ENCODE measurements at places on chromosomes 3 and 15.

DNA sequence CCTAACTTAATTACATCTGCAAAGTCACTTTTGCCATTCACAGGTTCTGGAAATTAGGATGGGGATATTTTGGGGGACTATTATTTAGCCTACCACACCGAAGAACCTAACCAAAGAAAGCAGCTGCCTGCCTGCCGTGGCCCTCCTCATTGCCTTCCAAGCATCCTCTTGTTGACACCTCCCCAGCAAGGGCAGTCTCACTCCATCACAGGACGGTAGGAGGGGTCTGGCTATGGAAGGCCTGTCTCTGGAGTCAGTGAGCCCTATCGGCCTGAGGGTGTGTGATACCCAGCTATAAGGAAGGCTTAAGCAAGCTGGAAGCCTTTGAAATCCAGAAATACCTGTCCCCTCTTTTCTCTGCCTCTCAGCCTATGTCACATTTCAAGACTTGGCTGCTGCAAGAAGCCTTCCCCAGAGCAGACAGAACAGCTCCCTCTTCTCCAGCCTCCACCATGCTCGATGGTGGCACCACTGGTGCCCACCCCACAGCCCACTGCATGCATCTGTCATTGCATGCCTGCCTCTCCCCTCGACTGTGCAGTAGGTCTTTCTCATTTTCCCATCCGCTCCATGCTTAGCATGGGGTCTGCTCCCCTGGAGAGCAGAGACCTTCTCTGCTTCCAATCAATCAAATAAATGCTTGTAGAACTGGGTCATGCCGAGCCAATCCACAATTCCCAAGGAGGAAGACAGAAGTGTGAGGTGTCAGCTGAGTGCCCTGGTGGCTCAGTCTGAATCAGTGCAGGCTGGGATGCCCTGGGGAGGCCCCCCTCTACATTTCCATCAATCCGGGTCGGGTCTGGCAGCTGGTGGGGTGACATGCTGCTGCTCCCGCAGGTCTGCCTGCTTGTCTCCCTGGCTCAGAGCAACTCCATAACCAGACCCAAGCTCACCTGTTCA is 23.9 kb upstream of the LOXL1 start:
- no peak for DNase-seq

DNA sequence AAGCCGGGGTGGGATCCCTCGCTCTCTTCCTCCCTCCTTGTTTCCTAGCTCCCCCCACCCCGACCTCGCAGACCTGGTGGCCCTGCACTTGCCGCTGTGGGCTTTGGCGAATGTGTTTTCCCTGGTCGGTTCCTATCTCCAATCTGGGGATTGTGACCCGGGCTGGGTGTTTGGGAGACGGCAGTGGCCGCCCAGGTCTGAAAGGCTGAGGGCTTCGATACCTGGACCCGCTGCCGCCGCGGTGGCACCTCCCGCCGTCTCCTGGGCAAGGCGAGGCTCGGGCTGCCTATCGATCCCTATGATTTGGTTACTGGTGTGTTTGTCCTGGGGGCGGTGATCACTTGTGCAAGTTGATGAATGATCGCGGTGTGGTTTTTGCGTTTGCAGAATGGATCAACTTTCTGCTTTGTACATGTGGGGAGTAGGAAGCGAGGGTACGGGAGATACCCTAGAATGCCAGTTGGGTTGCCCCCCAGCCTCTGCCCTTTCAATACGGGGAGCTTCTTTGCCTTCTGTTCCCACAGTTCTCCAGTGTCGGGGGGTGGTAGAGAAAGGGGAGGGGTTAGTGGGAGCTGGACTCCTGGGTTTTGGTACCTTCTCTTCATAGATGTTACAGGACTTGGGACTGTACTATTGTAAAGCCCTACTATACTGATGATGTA is 3.0 kb downstream of the BBX start:
- DNase-seq: no peak

- DNase-seq: no peak
Measured at GRCh38 chr15:80615783-80616391, 79.2 kb upstream of the ABHD17C start.

GRCh38 chr3:58333206-58334012 is 717 bp downstream of the PXK start:
- DNase-seq: no peak

DNA sequence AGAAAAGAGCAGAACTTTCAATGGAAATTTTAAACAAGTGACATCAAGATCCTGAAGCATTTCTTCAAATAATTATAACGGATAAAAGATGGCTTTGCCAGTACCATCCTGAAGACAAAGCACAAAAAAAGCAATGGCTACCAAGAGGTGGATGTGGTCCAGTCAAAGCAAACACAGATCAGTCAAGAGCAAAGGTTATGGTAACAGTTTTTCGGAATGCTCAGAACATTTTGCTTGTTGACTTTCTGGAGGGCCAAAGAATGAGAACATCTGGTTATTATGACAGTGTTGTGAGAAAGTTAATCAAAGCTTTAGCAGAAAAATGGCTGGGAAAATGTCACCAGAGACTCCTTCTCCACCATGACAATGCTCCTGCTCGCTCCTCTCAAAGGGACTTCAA is 31.5 kb downstream of the FEM1B start:
- DNase-seq: no peak

DNA sequence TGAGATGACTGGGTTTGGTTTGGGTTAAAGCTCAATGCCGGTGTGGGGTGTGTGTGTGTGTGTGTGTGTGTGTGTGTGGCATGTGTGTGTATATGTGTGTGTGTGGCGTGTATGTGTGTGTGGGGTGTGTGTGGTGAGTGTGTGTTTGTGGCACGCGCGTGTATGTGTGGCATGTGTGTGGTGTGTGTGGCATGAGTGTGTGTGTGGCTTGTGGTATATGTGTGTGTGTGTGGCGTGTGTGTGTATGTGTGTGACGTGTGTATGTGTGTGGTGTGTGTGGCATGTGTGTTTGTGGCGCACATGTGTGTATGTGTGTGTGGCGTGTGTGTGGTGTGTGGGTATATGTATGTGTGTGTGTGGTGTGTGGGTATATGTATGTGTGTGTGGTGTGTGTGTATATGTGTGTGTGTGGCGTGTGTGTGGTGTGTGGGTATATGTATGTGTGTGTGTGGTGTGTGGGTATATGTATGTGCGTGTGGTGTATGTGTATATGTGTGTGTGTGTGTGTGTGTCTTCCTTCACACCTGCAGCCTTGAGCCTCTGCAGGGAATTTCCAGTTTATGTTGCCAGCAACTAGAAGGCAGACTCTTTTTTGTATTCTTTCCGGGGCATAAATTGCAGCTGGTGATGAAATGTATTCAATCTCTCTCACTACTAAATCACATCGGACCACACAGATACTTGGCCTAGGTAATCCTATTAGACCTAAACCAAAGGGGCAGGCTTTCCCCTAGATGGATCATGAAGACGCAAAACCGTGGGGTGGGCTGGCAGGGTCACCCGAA is 34.8 kb downstream of the CHRD start:
- DNase-seq: no peak

DNA sequence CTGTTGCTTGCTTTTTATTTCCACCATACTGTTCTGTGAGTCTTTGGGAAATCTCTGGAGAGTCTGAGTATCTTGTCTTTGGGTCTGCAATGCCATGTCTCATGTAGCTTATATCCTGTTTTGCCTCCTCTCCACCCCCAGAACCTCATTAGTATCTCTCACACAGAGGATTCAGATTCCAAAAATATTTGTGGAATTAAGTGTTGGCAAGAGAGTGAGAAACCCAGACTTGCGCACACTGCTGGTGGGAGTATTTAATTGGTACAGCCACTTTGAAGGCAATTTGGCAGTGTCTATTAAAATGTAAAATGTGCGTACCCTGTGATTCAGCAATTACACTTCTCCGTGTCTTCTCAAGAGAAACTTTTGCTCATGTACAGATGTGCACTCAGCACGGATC is 68.6 kb downstream of the ZNF621 start:
- no peak for DNase-seq

DNA sequence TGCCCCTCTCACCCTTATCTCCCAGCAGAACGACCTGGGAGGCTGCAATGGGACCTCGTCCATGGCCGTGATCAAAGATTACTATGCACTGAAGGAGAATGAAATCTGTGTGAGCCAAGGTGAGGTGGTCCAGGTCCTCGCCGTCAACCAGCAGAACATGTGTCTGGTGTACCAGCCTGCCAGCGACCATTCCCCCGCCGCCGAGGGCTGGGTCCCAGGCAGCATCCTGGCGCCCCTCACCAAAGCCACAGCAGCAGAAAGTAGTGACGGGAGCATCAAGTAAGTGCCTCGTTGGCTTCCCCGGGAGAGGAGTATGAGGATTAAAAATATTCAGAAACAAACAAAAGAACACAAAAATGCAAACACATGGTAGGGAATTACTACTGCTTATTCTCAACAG is 55.9 kb upstream of the UMPS start:
- no peak for DNase-seq

GRCh38 chr3:194120789-194121770 is 14.9 kb upstream of the HES1 start:
- no peak for DNase-seq

DNA sequence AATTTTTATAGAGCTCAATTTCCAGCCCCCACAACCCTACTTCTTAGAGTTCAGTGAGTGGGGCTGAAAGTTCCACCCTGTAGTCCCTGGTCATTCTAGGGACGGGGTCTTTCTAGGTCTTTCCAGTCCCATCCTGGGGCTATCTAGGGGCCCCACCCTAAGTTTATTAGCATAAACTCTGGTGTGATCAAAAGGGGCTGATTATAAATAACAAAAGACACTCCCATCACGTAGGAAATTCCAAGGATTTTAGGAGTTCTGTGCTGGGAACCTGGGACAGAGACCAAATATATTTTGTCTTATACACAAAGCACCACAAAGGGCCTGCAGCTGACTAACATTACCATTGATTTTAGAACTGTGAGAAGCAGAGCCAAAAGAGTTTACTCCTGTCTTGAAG is 41.9 kb downstream of the RAD54L2 start:
- DNase-seq: no peak

GRCh38 chr3:104943974-104944373 is 422.7 kb upstream of the ALCAM start:
- no peak for DNase-seq

- no peak for DNase-seq
Measured at GRCh38 chr3:12287727-12288181, 1.1 kb upstream of the PPARG start.

- DNase-seq: no peak
Measured at GRCh38 chr3:32288819-32289218, 50.3 kb downstream of the CMTM8 start.

DNA sequence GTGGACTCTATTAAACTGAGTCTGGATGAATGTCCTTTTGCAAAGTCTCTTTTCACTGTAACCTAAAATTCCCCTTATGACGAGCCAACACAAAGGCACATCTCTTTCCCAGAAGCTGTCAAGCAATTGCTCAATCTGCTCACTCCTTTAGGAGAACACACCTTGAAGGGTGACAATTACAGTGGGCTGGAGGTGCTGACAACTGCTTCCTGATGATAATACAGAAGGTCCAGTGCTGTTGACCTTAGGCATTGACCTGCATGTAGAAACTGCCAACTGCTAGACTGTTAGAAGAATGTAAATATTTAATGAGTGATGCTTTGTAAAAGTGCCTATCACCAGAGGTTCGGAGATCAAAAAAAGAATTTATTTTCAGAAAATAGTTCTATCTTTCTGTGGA is 757.7 kb downstream of the GRM7 start:
- DNase-seq: no peak

DNA sequence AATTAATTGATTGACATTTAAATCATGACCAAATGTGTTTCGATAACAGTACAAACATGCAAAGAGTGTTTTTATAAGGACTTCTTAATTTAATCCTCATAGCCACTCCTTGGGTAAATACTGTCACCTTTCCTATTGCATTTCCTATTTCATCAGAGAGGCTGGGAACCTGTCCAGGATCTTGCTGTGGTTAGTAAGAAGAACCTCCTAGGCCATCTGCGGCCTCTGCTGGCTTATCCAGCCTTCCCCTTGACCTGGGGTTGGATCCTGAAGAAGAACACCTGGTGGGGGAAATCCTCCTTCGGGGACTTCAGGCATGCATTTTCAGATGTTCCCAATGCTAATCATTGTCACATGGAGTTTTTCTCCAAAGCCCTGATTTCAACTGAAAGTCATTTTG is 25.5 kb downstream of the GLDN start:
- no peak for DNase-seq

DNA sequence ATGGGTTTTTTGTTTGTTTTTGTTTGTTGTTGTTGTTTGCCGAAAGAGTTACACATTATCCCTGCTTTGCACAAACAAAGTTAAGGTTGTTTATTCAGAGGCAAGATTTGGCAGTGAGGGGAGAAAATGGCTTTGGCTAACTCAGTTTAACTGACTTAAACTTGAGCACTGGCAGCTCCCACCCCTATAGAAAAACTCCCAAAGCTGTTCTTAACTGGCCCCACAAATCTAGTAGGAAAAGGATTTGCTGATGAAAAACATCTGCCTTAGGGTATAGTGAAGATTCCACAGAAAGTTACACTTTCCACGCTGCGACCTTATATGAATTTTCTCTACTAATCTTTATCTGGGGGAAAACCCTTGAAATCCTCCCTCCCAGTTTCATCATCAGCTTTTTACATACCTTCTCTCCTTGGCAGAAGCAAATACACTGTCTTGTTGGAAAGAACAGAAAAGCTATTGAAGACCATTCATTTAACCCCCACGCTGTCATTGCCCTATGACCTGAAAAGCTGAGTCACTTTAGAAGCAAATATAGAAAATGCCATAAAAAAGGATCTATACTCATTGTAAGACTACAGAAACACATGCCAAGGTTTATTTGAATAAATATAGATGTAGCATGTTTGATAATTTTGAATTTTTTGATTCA is 551.7 kb downstream of the NR2F2 start:
- no peak for DNase-seq

DNA sequence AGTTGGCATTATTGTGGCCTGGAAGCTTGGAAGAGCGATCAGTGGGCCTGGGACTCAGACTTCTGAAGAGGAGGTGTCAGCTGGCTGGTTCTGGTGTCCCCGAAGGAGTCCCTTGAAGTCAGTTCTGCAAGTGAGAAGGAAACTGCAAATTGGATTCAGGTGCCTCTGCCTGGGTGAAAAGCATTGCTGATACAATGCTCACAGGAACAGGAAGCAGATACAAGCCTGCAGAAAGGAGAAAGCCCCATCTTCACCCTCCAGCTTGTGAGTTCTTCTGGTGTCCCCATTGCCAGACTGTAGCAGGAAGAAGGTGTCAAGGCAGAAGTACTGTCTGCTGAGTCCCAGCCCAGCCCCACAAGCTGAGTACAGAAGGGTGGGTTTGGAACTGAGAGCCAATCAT is 271.3 kb downstream of the PLOD2 start:
- no peak for DNase-seq

GRCh38 chr15:101657968-101658784 is 6.0 kb upstream of the TM2D3 start:
- DNase-seq: no peak

- no peak for DNase-seq
Measured at GRCh38 chr3:53583161-53583690, 88.8 kb downstream of the CACNA1D start.

DNA sequence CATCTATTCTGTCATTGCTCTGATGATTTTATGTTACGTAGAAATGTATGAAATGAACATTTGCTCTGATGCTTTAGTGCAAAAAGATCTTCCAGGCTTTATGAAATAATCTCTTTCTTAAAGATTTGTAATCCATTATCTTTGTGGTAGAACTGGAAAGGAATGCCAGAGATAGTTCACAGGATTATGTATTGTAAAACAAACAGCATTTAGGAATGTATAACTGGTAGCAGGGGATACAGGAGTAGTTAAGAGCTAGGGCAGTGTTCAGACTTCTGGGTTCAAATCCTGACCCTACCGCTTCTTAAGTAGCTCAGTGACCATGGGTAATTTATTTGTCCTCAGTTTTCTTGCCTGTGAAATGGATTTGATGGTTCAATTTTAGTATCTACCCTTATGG is 429.8 kb upstream of the TPM1 start:
- DNase-seq: no peak

- no peak for DNase-seq
Measured at GRCh38 chr3:48528048-48528447, 24.1 kb upstream of the SHISA5 start.
